Stimulated activated CD4-positive, alpha-beta T cell treated with anti-CD3 and anti-CD28 coated beads, TNF-alpha, amount 100 ng/mL, for 48 hours (primary cell): ENCODE measurements at places on chromosomes 6 and 20.

DNA sequence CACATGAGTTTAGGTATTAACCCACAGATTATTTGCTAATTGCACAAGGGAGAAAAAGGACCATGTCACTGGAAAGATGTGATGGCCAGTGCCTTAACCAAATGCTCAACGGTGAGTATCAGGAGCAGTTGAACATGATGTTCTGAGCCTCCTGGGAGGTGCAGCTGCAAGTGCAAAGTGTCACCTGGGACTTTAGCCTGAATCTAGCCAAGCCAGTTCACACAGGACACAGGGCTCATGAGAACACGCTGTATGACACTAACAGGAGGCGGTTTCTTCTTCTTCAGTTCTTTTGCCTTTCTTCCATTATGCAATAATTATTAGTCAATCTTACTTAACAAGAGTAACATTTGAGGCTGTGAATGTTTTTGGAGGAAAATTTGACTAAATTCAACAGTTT is 225.3 kb downstream of the THBS2 start:
- no peak for DNase-seq

- DNase-seq: no peak
These were observed 14.2 kb downstream of the EEF1E1 start for GRCh38 chr6:8087870-8088754.

GRCh38 chr6:154595538-154595937 is 85.1 kb upstream of the CNKSR3 start:
- DNase-seq: no peak

- DNase-seq: no peak
These were observed 241.8 kb upstream of the SULF2 start for GRCh38 chr20:48026981-48027592.
